ENCODE measurements at places on chromosomes 2 and 18. TPM values are rescaled to one million over a fixed set of nuclear protein-coding genes. Genes with fewer than 3 reads are reported as not detected.

DNA sequence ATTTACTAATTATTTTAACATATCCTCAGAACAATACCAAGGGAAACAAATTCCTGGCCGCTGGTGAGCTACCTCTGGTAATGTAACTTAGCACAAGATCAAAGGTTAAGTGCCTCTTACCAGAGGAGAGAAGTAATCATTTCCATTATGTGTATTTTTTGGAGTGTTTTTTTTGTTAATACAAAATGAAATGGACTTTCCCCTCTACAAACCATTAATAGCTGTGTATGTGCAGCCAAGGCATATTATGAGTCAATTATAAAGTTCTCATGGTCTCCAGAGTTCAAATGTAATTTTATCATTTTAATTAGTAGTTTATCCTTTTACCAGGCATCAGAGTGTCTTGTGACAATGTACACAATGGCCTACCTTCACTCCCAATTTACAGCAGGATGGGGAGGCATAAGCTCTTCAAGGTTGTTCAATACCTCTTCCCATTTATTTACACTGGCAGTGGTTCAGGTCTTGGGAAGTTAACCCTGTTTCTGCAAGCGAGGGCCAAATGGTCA, 242.2 kb downstream of the TGIF1 start:
- H3K4me3 ChIP-seq = no peak overlapping the region
- no peak overlapping the region for H3K27ac ChIP-seq

Gene LRP1B
- total RNA-seq = 1.7 TPM

- peak; percentile 17 for DNase-seq
- no peak overlapping the region for H3K4me3 ChIP-seq
- no peaks in the 10 kb centered on the region for H3K36me3 ChIP-seq
- peaks cover 26% of the 10 kb centered on the region for H3K4me1 ChIP-seq
- H3K27me3 ChIP-seq = no peaks in the 10 kb centered on the region
Observed at GRCh38 chr2:28336982-28337627, 55.6 kb upstream of the FOSL2 start.

Gene GTF2A1L
- total RNA-seq = not detected

DNA sequence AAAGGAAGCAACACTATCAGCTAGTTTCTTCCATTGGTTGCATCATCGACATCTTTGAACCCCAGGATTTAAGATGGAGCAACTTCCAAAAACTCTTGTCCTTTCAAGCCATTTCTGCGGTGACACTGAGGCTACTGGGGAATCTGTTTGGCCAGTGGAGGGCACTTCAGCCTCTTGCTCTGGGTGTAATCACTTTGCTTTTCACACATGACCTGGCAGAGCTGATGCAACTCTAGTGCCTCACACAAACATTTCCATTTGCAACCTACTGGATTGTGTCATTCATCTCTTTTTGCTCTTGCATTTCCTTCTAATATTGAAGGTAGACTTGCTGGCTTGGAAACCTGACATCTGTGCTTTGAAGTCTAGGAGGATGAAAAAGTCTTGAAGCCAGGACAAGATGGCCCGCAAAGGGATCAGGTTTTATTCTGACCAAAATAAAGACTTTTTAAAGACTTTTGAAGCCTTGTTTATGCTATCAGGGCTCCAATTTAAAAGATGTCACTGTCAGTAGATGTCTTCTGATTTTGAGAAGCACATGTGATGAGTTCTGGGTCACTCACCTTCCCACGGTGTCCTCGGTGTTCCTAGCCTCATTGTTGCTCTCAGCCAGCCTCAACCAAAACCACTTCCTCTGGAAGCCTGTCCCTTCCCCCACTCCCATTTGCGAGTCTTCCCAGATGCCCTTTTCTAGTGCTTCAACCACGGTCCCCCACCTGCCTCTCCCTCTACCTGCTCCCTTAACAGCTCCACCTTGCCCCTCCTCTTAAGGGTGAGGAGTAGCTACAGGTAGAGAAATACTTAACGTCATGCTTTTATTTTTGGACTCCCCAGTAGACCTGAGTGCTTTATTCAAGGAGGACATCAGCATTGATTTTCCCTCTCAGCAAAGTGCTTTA, 69.7 kb upstream of the KCNE4 start:
- peak overlapping the region; percentile 62 for H3K27ac ChIP-seq
- no peaks in the 10 kb centered on the region for H3K36me3 ChIP-seq
- DNase-seq = peak; percentile 67
- H3K4me3 ChIP-seq = no peak overlapping the region
- peaks cover 22% of the 10 kb centered on the region for H3K4me1 ChIP-seq
- no peaks in the 10 kb centered on the region for H3K27me3 ChIP-seq

Gene RND3
- total RNA-seq = 99.1 TPM

Gene TMEM247
- total RNA-seq = not detected

DNA sequence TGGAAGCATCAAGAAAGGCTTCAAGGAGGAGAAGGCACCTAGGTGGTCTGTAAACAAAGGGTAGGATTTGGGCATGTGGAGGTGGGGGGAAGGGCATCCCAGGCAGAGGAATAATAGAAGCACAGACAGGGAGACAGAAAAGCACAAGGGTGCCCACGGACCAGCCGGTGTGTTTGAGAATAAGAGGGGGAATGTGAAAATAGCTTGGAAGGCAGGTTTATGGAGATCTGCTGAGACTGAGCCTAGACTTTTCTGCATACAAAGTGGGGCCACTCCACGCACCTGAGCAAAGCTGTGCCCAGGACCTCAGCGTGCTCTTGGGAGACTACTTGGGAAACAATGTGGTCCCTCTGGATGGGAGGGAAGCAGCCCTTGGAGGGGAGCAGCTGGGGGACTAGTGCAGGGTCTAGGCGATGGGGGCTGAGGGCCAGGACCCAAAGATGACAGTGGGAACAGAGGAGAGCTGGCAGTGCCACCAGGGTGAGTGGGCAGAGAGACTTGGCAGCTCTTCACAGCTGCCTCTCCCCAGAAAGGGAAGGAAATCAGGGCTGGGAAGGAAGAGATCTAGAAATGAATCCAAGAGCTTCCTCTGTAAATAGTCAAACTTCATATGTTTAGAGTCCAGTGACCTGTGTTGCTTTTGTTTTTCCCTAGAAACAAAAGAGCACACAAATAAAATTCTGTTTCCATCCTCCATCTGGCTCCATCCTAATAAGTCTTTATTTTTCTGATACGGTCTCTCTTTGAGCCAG, 110.7 kb upstream of the SMAD7 start:
- peaks cover under 1% of the 10 kb centered on the region for H3K4me1 ChIP-seq
- no peak overlapping the region for H3K27ac ChIP-seq
- no peak overlapping the region for H3K4me3 ChIP-seq
- DNase-seq = no peak

GRCh38 chr18:41043876-41044275, 911.2 kb upstream of the PIK3C3 start:
- H3K36me3 ChIP-seq = no peaks in the 10 kb centered on the region
- no peak for DNase-seq
- no peak overlapping the region for H3K27ac ChIP-seq
- H3K4me1 ChIP-seq = no peaks in the 10 kb centered on the region

Data from PC-9 (cell line).